Left ventricle myocardium inferior (tissue), 1 donor: ENCODE measurements at places on chromosomes 13 and 19. TPM values are rescaled to one million over a fixed set of nuclear protein-coding genes. Genes with fewer than 3 reads are reported as not detected.

DNA sequence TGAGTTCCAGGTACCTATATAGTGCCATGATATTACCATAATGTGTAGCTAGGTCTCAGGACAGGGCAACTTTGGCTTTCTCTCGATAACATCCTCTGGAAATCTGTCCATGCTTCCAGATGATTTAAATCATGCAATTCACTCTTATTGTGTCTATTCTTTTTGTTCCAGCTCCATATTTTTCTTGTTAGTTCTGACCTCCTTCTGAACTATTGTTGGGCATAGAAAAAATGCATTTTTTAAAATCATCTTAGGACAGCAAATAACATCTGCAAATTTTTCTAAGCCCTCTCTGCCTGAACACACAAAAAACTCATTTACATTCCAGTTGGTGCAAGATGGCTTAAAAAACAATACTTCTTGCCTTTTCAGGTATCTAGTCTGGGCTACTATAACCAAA, 1561.0 kb upstream of the MIR17HG start:
- no peak for DNase-seq

The TEX29 gene
- total RNA-seq: not detected

DNA sequence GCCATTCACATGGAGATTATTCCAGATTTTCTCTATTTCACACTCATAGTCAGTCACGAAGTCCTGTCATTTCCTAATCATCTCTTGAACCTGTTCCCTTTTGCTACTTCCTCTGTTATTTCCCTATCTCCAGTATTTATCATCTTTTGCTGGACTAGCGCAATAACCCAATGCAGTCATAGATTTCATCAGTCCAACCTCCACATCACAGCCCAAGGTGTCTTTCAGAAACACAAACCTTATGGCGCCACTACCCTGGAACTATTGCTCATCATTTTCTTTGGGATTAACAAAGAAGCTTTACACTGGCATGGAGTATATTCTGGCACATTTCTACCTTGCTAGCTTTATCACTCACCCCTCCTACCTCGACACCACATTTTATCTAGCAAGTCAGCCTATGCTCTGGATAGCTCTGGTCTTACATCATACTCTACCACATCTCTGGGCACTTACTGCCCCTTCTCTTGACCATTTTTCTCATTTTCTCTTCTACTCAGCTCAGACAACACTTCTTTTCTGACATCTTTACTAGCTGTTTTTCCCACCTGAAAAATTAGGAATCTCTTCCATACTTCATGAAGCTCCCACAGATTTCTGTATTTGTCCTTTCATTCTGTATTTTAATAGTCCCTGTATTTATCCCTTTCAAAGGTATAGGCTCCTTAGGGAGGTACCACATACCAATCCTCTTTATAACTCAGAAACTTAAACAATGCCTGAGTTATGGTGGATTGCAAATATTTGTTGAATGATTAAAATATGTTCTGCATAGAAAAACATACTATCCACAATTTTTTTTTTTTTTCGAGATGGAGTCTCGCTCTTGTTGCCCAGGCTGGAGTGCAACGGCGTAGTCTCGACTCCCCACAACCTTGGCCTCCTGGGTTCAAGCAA, 534.7 kb downstream of the KLF12 start:
- no peak for DNase-seq

The TEX26 gene
- total RNA-seq: not detected

DNA sequence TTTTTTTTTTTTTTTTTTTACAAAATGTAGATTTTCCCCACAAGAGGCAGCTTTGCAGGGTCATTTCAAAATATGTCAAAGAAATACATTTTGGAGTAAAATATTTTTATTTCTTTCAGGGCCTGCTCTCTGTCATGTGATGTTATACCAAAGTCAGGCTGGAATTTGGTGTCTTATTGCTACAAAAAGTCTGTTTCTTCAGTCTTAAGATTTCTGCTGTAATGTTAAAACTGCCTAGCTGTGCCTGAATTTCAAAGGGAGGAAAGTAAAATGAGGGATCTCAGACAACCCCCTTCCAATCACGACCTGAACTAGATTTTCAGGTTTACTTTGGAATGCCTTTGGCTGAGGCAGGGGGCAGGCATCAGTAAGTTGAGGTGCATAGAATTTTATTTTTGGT, 12.8 kb upstream of the GTF2F2 start:
- no peak for DNase-seq

GRCh38 chr13:28246891-28247290, 108.5 kb downstream of the PAN3 start:
- no peak for DNase-seq

- no peak for DNase-seq
These were observed 18.4 kb downstream of the MAG start for GRCh38 chr19:35310331-35310730.

DNA sequence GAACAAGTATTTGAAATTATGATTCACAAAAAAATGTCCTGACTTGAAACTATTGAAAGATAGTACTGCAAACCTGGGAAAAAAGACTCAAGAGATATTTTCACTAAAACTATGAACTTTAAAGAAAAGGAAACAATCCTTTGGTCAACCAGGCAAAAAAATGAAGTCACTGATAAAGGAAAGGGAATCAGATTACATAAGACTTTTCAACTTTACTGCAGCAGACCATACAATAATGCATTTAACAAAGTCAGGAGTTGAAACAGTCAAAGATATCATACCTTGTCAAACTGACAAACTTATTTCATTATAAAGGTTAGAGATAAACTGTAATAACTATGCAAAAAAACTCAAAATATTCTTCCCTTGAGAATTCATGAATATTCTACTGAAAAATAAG, 361.6 kb downstream of the DLEU7 start:
- no peak for DNase-seq

The SDHAF1 gene
- 10.3 TPM for total RNA-seq

- no peak for DNase-seq
These were observed 951.6 kb upstream of the MIR17HG start for GRCh38 chr13:90395846-90396245.

DNA sequence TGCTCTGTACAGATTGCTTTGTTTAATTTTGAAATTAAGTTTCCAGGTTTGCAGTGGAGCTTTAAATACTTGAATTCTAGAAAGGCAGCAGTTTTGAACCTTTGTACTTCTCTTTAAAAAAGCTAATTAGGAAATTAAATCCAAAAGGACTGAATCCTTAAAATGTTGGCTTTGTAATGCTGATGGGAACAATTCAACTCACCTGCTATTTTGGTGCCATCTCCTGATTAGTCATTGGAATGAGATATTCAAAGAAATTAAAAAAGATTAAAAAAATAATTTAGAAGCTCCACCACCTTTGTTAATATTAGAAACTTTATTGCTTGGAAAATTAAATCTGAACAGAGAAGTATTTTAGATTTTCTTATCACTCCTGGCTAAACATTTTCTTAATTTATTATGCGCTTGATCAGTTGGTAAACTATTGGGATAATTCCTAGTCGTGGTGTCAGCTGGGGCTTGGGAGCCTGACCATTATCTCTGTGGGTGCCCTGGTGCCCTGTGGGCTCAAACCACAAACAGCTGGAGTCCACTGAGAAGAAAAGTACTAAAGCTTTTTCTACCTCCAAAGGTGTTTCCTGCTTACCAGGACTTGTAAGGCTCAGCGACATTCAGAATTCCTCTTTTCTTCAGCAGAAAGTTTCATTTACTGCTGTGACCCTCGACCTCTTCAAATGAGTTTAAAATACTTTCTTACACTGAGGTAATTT, 540.4 kb downstream of the DIAPH3 start:
- no peak for DNase-seq

- no peak for DNase-seq
These were observed 8.7 kb upstream of the NBEA start for GRCh38 chr13:34933349-34933748.

The CEACAM4 gene
- total RNA-seq: 0.25 TPM

DNA sequence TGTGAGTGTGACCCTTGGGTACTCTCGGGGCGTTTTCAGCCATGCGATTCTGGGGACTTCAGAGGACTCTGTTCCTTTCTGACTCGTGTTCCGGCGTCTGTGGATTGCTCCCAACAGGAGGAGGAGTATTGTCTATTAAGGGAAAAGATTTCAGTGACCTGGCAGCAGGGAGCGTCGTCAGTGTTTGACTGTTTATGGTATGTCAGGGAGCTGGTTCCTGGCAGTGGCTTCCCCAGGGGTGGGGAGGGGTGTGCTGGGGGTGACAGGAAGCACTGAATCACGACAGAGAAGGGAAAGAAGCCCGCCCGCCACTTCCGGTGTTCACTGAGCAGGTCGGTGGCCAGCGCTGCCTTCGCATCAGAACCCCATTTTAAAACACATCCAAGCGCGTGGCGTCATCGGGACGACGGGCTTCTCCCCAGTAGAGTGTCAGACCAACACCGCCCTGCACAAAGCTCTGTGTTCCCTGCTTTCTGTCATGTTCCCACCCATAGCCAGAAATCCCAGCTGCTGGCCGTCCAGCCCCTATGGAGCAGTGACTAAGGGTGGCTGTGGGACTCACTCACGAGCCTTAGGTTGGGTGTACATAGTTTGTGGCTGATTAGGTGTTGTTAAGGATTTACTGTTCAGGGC, 33.8 kb downstream of the COL4A2 start:
- peak; percentile 83 for DNase-seq

GRCh38 chr19:31976775-31977536, 368.5 kb upstream of the ZNF507 start:
- no peak for DNase-seq

DNA sequence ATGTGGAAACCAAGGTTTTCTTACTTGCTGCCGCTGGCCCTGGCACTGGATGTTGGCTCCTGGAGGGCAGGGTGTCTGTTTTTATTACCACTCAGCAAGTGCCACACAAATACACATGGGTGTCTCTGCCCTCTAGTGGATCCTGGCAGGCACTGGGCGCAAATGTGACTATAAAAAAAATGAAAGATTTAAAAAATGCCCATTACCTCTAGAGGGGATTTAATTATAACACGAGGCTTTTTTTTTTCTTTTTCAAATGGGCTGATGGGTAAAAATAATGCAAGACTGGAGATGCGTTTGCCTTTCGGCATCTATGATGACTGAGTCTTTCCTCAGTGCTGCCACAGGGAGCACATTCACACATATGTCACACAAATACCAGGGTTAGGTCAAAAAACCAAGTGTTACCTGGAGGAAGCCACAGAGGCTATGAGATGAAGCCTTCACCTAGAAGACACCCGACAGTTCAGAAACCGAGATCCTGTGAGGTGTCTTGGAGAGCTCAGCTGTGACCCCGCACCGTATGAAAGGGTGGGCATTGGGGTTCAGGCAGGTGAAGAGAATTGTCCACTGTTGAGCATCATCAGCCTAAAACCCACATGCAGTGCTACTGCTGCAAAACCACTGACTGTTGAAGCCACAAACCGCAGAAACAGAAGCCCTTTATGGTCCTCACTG, 25.7 kb downstream of the CHAMP1 start:
- DNase-seq: peak; percentile 18

- no peak for DNase-seq
These were observed 27.6 kb upstream of the N4BP2L1 start for GRCh38 chr13:32455594-32455903.
